HEK293T (cell line): ENCODE measurements at places on chromosomes 7 and 10.

- no peak for DNase-seq
Measured at GRCh38 chr10:132861116-132861691, 75.3 kb upstream of the NKX6-2 start.

DNA sequence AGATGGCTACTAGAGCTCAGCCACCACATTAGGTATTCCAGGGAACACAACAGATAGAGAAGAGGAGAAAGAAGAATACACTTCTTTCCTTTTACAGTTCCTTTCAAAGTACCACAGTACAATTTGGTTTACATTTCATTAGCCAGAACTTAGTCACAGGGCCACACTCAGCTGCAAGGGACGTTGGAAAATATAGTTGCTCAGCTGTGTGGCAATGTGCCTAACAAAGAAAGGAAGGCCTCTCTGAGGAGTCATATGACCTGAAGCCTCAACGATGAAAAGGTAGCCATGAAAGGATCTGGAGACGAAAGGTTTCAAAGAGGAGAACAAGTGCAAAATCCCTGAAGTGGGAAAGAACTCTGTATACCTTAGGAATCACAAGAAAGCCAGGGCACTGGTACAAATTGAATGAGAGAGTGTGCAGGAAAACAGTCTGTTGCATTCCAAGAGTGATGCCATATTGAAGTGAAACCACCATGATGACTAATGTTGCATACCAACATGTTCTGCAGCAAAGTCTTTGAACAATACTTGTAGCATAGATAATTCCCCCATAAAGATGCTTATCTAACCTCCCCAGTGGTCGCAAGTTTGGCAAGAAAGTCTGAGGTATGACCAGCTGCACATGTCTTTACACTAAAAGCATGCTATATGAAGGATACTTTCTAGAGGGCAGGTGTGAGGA is 278.9 kb downstream of the HPSE2 start:
- no peak for DNase-seq

- DNase-seq, result no peak
Measured at GRCh38 chr7:134903073-134903790, 83.1 kb upstream of the AGBL3 start.

GRCh38 chr10:70090951-70091350 is 38.3 kb downstream of the MACROH2A2 start:
- no peak for DNase-seq

- DNase-seq, result no peak
Measured at GRCh38 chr7:33485747-33486493, 356.6 kb downstream of the BBS9 start.

DNA sequence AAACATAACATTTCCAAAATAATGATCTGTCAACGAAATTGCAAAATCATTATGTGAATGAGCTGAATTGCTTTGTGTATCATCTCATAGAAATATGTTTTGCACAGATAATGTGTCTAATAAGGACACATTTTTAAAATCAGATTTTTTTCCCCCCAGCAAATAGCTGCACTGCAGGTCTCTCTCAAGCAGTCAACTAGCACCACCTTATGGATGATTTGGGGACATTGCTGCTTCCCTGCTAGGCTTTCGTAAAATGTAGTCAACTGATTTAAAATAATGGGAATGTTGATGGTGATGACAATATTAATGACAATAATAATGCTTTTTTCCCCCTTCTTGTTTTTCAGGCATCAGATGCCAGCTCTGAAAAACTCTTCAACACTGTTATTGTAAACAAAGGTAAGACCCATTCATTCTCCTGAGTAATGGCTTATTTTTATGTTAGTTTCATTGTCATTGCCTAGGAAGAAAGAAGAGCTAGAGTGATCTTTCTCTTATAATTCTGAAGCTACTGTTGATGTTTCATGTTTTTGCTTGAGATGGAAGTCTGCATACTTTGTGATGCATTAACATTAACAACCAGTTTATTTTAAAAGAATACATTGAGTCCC is 433.6 kb upstream of the GALNT17 start:
- peak; percentile 47 for DNase-seq

GRCh38 chr7:73841689-73842066 is 638 bp downstream of the METTL27 start:
- no peak for DNase-seq

DNA sequence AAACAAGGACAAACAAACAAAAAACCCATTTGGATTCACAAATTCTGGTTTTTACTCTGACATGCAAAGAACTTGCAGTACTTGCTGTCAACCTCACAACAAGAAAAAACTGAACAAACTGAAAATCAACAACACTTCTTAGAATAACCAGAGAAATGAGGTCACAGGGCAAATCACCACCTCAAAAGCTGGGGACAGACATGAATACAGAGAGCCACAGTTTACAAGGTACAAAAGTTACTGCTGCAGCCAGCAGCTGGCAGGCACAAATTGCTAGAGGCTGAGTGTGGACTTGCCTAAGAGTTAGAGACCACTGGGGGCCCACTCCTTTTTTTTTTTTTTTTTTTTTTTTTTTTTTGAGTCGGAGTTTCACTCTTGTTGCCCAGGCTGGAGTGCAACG is 15.0 kb upstream of the RNF32 start:
- DNase-seq, result no peak

- no peak for DNase-seq
Measured at GRCh38 chr10:57336341-57336740, 931.4 kb downstream of the IPMK start.

GRCh38 chr7:44595934-44596635 is 10.3 kb upstream of the OGDH start:
- no peak for DNase-seq

GRCh38 chr7:37825038-37825437 is 23.4 kb upstream of the NME8 start:
- DNase-seq, result no peak

- DNase-seq, result no peak
Measured at GRCh38 chr7:37248396-37248861, 200.2 kb downstream of the ELMO1 start.

- peak; percentile 92 for DNase-seq
Measured at GRCh38 chr10:133329491-133330202, 7.0 kb downstream of the CALY start.

DNA sequence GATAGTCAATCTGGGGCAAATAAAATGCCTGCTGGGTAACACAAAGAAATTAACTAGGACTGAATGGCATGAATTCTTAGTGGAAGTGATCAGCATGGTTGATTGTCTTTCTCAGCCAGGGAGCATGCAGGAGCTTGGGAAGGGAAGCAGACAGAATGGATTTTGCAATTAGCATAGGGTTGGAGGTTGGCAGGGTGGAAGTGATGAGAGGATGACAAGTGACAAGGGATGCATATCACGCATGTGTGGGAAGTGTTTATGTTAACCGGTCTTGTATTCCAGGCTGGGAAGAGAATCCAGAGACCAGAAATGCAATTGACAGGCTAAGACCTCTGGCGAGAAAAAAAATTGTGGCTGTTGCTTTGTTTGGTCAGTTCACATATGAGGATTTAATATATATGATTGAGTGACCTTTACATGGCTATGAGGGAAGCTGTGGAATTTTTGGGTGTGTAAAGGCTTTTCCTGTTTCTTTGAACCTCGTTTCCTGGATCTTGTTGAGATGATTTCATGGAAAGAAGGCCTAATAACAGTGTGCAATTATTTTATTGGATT is 8.3 kb downstream of the MDFIC start:
- DNase-seq, result no peak

- DNase-seq, result no peak
Measured at GRCh38 chr7:52507546-52508255, 527.7 kb upstream of the POM121L12 start.

- no peak for DNase-seq
Measured at GRCh38 chr10:126342680-126343079, 45.6 kb downstream of the ADAM12 start.

- DNase-seq, result peak; percentile 76
Measured at GRCh38 chr10:126749015-126749655, 78.6 kb upstream of the C10orf90 start.

- DNase-seq, result no peak
Measured at GRCh38 chr10:122656308-122656705, 43.3 kb downstream of the C10orf120 start.

GRCh38 chr10:43214071-43214955 is 52.6 kb downstream of the RASGEF1A start:
- no peak for DNase-seq

GRCh38 chr10:125159486-125159931 is 854 bp downstream of the CTBP2 start:
- DNase-seq, result no peak

DNA sequence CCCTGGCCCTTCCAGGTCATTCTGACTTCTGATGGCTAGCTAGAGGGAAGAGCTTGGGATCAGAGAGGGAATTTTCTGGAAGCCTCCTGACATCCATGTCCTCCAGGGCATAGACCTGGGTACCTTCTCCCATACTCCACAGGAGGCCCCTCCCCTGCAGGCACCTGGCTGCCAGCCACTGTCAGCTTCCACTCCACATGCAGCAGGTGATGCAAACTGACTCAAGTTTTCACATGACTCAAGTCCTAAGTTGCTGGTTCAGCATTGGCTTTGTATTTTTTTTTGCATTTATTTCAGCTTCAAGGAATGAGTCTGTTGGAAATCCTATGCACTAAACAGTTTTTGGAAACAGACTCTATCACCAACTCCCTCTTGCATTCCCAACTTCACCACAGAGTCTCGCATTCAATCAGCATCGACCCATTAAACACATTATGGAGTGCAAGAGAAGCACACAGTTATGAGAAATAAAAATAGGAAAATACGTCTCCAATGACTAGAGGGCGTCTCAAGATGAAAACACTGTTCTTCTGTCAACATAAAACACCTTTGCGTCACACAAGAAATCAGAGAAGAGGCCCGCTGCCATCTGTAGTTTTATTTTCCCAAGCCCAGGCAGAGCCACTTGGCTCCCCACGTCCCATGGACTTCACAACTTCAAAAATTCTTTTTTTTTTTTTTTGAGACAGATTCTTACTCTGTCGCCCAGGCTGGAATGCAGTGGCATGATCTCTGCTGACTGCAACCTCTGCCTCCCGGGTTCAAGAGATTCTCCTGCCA is 362.6 kb upstream of the MGMT start:
- DNase-seq, result no peak

GRCh38 chr7:111499027-111499426 is 63.3 kb downstream of the IMMP2L start:
- no peak for DNase-seq

DNA sequence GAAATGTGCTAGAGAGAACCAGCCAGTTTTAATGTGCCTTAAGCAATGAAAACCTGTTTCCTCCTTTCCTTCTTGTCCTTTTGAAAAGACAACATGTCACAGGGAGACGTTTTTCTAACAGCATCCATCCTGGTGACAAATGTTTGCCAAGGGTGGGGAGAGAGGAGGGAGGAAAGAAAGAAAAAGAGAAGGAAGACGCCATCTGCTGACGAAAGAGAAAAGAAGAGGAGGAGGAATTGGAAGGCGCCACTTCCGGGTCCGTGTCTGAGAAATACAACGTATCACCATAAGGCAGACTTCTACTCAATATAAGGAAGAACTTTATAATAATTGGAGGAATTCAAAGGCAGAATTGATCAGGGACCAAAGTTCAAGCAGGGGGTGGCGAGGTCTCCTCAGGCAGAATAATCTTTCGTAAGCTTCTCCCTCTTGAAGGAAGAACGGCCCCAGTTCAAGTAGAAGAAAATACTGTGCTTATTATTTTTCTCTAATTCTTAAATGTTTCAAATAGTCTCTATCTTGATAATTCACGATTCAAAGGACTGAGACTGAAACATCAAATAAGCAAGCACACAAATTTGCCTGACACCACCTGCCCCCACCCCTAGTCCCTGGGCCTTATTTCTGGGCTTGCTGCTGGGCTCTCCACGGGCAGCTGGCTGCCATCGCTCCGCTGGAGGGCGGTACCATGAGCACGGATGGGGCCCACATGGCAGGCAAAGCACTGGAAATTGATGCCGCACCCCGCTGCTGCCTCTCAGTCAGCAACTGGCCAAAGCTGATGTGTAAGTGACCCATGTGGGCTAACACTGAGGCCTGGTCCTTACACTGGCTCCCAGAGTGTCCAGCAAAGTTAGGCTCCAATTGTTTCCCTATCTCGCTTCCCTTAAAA is 273.7 kb upstream of the KLF14 start:
- peak; percentile 53 for DNase-seq

GRCh38 chr10:89369156-89370105 is 8.4 kb upstream of the IFIT1B start:
- DNase-seq, result no peak

GRCh38 chr7:127741764-127742375 is 89.9 kb downstream of the SND1 start:
- no peak for DNase-seq

DNA sequence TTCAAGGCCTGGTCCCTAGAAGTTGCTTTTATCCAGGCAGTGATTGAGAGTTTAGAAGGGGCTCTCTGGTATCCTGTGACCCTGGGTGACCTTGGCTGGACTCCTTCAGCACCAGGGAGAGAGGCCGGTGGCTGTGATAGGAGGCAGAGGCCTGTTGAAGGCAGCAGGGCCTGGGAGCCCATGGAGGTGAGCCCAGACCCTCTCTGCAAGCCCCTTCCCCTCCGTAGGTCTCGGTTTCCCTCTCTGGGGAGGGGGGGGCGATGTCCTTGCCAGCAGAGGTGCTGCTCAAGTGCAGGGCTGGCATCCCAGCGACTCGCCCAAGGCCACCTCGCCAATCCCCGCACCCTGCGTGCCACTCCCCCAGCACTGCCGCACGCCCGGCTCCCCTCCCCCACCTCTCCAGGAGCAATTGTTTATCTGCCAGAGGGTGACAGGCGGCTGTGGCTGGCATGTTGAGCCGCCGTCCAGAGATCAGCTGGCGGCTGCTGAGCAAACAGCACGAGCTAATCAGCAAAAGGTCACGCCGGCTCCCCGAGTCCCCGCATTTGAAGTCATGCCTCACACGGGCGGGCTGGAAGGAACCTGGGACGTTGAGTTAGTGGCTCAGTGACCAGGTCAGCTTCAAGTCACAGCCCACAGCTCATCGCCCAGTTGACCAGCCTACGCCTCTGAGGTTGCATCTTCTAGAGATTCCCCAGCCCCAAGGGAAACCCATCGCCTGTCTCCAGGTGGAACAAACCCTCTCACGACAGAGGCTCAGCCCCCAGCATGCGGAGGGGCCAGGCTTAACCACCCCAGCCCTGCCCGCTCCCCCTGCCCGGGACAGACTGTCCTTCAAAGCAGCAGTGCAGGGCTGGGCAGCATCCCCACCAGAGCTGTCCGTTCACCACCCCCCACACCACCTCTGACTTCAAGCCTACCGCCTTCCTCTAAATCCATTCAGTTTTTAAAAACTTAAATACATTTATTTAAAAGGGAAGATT is 43.7 kb downstream of the ELFN1 start:
- DNase-seq, result no peak

GRCh38 chr7:45681596-45682357 is 107.6 kb downstream of the ADCY1 start:
- DNase-seq, result no peak

DNA sequence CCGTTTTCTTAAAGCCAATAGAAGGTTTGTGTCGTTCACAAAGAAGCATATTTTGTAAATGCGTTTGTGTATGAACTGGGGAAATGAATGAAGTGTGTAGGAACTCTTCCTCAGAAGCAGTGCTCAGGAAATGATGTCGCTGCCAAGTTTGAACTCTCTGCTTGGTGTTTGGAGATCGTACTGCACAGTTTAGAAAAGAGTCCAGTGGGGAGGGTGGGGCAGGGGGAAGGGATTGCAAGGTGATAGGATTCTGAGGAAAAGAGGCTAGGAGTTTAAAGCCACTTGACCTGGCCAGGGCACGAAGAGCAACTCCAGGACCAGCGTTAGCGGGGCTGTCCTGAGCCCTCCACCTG is 122.2 kb downstream of the CUBN start:
- no peak for DNase-seq

- DNase-seq, result no peak
Measured at GRCh38 chr7:92289321-92289720, 43.5 kb downstream of the ANKIB1 start.
